ENCODE measurements at places on chromosomes 3 and 15.

- no peak for DNase-seq
Observed at GRCh38 chr3:146655333-146655996, 50.3 kb upstream of the PLSCR5 start.

DNA sequence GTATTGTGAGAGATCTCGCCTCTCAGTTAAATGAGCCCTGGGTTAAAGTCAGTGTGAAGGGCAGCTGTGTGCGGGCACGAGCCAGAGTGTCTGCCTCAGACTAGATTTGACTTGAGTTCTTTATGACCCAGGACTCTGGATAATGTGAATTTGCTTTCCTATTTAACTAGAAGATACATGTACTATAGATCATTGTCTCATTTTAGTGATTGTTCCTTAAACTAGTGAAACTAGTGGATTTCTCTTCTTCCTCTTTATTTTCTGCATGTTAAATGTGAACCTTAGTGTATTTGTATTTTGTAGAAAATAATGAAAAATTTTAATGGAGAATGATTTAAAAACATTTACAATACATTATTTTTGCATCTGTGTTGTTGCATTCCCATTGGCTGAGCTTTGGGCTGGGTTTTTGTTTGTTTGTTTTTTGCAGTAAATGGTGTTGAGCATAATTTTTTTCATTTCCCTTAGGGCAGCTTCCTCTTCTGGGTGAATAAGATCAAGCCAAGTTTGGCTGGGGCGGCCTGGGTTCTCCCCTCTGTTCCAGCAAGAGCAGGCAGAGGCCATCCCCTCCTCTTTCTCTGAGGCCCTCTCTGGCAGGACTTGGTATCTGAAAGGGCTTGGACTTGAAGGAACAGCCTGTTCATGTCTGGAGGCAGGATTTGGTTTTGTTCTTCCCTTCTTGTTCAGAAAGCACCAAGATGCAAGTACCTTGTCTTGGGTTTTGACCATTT lies 15.0 kb downstream of the GCSAM start:
- DNase-seq, result no peak

DNA sequence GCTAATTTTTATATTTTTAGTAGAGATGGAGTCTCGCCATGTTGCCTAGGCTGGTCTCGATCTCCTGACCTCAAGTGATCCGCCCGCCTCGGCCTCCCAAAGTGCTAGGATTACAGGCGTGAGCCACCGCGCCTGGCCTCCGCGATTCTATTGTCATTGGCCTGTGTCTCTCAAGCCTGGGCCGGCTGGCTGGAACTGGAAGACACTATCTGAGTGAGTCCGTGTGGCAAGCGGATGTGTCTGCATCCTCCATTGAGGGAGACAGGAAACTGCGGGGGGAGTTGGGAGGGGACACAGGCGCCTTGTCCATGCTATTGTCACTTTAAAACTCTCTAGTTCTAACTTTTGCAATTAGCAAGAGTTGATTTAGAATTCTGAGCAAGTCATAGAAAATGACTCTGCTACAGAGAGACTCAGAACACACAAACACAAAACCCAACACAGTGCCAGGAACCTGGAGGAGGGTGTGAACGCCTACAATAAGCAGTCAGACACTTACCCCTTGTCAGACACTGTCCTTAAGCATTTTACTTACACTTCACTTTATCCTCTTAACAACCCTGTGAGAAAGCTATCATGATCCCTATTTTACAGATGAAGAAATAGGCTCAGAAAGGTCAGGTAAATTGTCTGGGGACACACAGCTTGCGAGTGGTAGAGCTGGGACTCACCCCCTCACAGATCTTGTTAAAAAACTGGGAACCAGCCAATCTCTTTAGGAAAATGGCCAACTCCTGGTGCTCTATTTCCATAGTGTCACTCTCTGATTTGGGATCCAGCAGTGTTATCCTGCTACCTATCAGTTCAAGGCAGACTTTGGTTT lies 38.7 kb downstream of the ANP32A start:
- DNase-seq, result no peak

- DNase-seq, result no peak
Observed at GRCh38 chr15:77506311-77507142, 85.8 kb downstream of the HMG20A start.

DNA sequence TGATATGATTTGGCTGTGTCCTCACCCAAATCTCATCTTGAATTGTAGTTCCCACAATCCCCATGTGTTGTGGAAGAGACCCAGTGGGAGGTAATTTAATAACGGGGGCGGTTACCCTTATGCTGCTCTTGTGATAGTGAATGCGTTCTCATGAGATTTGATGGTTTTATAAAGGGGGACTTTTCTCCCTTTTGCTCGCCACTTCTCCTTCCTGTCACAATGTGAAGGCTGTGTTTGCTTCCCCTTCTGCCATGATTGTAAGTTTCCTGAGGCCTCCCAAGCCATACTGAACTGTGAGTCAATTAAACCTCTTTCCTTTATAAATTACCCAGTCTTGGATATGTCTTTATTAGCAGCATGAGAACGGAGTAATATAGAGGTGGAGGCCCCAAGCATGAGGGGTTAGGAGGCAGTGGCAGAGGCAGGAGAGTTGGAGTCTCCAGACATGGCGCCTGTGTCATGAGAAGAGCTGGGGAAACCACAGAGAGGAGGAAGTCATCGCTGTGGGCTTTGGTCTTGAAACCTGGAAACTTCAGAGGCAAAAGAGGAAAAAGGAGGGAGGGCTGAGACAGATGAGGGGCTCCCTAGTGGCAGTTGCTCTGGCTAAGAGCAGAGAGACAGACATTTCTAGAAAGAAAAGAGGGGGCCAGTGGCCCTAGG lies 107.8 kb upstream of the VEPH1 start:
- no peak for DNase-seq

GRCh38 chr3:193868590-193868989 lies 267.4 kb upstream of the HES1 start:
- DNase-seq, result no peak

- no peak for DNase-seq
Observed at GRCh38 chr15:90025489-90026033, 24.4 kb downstream of the ZNF710 start.

DNA sequence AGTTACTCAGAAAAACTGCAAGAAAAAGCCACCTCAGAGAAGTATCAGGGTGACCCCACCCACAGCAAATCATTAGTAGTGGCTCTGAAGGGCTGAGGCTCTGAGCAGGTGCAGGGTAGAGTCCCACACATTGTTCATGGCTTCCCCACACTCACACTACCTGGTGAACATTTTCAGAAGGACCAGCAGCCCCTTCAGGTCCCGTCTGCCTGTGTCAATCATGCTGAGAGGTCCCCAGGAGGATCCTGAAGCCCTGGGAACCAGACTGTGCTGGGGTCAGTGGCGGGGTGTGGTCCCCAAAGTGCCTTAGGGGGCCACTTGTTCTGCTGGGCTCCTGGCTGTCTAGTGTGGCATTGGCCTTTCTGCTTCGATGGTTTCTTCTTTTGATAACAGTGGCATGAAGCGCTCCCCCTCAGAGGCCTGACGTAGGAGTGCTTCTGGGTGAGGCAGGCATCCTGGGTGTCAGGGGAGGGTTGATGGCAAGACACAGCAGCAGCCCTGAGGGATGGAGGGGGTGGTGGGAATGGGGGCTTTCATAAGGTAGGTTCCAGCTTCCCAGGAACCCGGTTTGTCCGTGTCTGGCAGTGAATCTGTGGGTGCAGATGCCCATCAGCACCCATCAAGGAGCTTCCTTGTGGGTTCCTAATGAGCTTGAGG lies 19.0 kb upstream of the FANCD2 start:
- no peak for DNase-seq

- DNase-seq, result no peak
Observed at GRCh38 chr3:37751967-37752648, 109.6 kb upstream of the CTDSPL start.

DNA sequence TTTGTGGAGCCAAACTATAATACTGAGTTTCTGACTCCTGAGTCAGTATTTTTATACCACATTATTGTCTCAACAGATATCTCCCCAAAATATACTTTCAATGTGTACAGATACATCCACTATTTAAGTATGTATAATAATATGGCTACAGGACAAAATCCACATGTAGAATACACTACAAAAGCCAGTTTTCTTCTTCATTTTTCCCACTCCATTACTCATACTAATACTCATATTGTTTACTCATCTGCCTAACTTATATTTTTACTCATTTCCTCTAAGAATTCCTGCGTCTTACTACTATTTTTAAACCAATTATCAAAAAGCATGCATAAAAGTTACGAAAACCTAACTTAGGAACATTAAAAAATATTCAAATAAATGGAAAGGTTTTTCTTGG lies 440.8 kb downstream of the ZNF385D start:
- DNase-seq, result no peak

- DNase-seq, result no peak
Observed at GRCh38 chr15:71250936-71251583, 135.8 kb downstream of the THSD4 start.

DNA sequence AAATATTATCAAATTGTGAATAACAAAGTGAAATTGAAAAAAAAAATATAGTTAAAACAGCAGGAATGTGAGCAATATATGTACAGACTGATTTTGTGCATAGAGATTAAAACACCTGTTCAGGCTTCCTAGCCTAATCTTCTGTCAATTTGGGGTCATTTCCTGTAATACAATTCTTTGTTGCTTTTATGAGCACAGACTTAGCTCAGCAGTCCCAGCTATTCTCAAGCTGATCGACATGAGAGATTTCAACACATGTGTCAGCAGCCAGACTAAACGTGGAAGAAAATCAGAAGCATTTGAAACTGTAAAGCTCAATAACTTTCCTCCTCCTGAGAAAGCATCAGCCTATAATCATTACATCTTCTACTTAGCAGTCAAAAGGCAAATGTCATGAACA lies 1.6 kb upstream of the FHIT start:
- DNase-seq, result no peak

DNA sequence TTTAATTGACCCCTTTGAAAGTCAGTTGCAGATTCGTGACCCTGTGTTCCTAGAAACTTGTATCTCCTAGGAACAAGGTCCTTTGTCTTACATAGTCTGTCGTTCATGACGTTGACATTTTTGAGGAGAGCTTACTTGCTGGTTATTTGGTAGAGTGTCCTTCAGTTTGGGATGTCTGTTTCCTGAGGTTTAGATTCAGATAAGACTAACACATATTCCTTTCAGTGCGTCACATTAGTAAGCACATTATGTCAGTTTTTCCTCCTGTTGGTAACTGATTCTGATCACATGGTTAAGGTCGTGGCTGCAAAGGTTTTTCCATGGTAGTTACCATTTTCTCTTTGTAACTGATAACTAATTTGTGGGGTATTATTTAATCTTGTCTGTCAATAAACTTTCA lies 80.8 kb downstream of the PCCB start:
- DNase-seq, result no peak

GRCh38 chr15:50176869-50177268 lies 5.1 kb upstream of the SLC27A2 start:
- DNase-seq, result no peak

GRCh38 chr3:159417761-159418160 lies 570.9 kb upstream of the IL12A start:
- no peak for DNase-seq

DNA sequence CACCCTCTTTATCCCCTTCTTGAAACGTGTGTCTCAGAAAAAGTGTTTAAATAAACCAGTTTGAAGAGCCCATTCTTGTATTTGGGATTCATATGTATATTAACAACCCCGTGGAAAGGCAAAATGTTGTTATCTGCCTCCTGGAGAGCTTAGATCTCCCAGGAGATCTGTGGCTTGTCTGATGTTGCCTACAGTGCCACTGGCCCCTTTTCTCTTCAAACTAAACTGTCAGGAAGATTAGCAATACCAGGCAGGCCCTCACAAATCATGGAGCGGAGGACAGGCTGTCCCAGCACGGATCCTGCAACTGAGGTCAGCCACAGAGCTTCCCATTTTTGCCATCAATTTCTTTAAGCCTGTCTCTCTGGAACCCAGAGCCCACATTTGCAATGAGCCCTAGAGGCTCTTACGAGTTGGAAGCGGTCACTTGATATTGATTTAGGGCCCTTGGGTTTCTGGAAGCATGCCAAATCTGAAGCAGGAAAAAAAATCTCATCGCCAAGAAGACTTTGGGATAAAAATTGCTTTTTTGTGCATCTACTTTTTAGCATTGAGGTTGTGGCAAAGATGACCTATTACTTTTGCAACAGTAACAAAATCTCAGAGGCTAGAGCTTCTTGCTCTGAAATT lies 234.1 kb downstream of the OPA1 start:
- no peak for DNase-seq

- peak; percentile 75 for DNase-seq
Observed at GRCh38 chr3:186826976-186827857, 15.3 kb upstream of the ADIPOQ start.

GRCh38 chr3:131807822-131808221 lies 227.0 kb downstream of the CPNE4 start:
- no peak for DNase-seq

GRCh38 chr3:170815936-170816335 lies 54.1 kb downstream of the RPL22L1 start:
- no peak for DNase-seq

DNA sequence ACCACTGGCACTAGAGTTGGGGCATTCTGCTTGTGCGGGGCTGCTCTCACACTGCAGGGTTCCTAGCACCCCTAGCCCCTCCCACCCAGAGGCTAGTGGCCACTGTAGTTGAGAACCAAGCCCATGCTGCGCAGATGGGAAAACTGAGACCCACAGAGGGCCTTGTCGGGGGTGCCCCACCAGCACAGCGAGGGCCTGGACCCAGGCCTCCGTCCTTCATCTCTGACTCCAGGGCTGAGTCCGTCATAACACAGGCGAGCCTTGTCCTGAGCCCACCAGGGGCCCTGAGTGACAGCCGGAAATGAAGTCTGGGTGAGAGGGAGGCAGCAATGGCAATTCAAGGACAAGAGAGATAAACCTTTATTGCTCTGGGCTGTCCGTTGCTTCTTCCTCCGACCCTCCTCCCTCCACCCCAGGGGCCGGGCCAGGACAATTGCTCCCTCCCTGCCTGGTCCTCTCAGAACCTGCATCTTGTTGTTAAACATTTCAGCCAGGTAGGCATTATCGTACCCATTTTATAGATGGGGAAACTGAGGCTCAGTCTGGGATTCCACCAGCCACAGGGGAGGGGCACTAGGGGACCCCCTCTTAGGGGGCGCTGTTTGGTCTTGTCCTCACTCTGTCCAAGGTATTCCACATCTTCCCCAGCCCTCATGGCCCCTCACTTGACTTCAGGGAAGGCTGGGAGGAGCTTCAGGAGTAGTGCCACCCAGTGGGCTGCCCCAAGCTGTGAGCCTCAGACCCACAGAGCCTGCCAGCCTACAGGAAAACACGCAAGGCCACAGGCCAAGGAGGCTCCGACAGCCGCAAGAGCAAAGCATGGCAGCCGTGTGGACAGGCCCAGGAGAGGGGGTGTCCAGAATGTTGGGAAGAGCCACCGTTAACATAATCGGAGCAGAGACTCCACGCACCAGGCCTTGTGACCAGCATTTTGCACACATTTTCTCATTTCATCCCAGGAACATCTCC lies 4.4 kb upstream of the GRIP2 start:
- no peak for DNase-seq

- DNase-seq, result no peak
Observed at GRCh38 chr3:58623961-58624360, 42.6 kb downstream of the FAM3D start.
